ENCODE measurements at places on chromosomes 11 and 22. TPM values are rescaled to one million over a fixed set of nuclear protein-coding genes. Genes with fewer than 3 reads are reported as not detected.
A peak's percentile ranks its signal among the peaks of the same experiment; 100 is the strongest.

TH gene
- not detected for total RNA-seq

MAPK8IP2 gene
- 0.34 TPM for total RNA-seq

TEX12 gene
- not detected for total RNA-seq

CATSPERZ gene
- total RNA-seq: not detected

MGAT3 gene
- not detected for total RNA-seq

PATE2 gene
- not detected for total RNA-seq

WEE1 gene
- total RNA-seq: 35.1 TPM

CDON gene
- 3.6 TPM for total RNA-seq

IL17REL gene
- total RNA-seq: 0.17 TPM

MS4A14 gene
- not detected for total RNA-seq

DEUP1 gene
- total RNA-seq: not detected

NELL1 gene
- not detected for total RNA-seq

ACTN3 gene
- total RNA-seq: 0.14 TPM

CLMP gene
- 0.17 TPM for total RNA-seq

RTN4RL2 gene
- total RNA-seq: 0.14 TPM

CHADL gene
- 1.1 TPM for total RNA-seq

RBM4 gene
- total RNA-seq: 125 TPM

ROM1 gene
- 5.4 TPM for total RNA-seq

NR1H3 gene
- 34.7 TPM for total RNA-seq

CCDC188 gene
- 9.4 TPM for total RNA-seq

PAX6 gene
- not detected for total RNA-seq

GRCh38 chr11:122229481-122230384 lies 113.7 kb upstream of the BLID start:
- peak; percentile 74 for DNase-seq

DNA sequence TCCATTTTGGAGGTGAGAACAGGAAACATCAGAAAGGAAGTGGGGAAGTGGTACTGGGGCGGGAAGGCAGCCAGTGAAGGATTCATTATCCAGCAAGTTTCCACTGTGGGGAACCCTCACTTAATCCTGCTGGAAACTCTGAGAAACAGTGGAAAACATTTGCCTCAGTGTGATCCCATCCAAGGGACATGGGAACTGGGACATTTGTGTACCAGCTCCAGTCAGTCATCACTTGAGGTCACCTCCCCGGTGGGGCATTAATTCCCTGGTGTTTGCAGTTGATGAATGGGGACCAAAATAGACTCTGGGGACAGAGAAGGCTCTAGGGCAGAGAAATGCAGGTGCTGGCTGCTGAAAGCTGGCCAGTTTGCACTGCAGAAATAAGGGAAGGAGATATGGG lies 599.9 kb downstream of the BUD13 start:
- no peak for DNase-seq

GRCh38 chr11:131910523-131911387 lies 540.3 kb downstream of the NTM start:
- DNase-seq: peak; percentile 44

DNA sequence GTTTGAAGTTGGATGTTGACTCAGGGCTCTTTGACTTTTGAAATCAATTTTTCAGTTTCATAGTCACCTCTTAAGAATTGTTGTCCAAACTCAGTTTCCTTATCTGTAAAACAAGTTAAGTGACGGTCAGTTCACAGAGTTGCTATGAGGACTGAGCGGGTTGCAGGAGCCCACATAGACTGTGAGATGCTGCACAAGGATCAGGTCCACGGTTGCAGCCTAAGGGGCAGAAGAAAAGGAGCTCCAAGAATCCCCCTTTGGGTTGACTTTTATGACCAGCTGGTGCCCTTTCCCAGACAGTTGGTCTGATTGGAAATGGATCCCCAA lies 55.5 kb upstream of the TIMP3 start:
- no peak for DNase-seq

DNA sequence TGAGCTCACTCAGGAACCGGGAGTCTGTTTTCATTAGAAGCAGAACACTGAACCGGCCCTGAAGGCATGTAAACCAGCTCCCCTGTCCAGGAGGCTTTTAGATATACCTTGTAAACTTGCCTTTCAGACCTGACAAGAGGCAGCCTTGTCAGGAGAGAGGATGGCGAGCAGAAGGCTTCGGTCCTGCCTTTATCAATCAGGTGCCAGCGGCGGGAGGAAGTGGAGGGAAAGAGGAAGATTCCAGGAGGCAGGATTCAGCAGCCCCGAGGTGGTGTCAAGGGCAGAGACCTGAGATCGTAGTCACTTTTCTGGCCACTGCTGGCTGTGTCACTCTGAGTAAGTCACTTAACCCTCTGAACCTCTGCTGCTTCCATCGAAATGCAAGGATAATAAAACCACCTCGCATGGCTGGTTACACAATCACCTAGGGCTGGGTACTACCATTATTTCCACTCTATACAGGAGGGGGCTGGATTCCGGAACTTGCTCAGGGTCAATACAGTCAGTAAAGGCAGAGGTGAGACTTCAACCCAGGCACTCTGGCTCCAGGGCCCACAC lies 181.0 kb downstream of the CHST1 start:
- no peak for DNase-seq

GRCh38 chr11:72975778-72976521 lies 161.7 kb downstream of the ATG16L2 start:
- no peak for DNase-seq

- DNase-seq: no peak
These were observed 9.2 kb upstream of the P2RY6 start for GRCh38 chr11:73262851-73263495.

GRCh38 chr11:69949327-69949726 lies 128.8 kb upstream of the ANO1 start:
- peak; percentile 77 for DNase-seq

- DNase-seq: peak; percentile 43
These were observed 65.0 kb downstream of the LRP5 start for GRCh38 chr11:68377389-68377795.

GRCh38 chr11:38252620-38253019 lies 1654.6 kb upstream of the RAG2 start:
- no peak for DNase-seq

GRCh38 chr11:20022363-20023081 lies 137.8 kb downstream of the DBX1 start:
- DNase-seq: peak; percentile 78

DNA sequence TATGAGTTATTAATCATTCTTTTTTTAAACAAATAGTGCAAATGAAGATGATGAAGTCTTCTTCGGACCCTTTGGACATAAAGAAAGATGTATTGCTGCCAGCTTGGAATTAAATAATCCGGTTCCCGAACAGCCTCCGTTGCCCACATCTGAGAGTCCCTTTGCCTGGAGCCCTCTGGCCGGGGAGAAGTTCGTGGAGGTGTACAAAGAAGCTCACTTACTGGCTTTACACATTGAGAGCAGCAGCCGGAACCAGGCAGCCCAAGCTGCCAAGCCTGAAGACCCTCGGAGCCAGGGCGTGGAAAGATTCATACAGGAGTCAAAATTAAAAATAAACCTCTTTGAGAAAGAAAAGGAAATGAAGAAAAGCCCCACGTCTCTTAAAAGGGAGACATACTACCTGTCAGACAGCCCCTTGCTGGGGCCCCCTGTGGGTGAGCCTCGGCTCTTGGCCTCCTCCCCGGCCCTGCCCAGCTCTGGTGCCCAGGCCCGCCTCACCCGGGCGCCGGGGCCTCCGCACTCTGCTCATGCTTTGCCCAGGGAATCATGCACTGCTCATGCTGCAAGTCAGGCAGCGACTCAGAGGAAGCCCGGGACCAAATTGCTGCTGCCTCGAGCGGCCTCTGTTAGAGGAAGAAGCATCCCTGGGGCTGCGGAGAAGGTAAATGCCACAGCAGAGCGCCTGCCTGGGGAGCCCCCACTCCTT lies 11.8 kb downstream of the GTSE1 start:
- DNase-seq: no peak

- DNase-seq: no peak
These were observed 18.3 kb upstream of the SLC5A1 start for GRCh38 chr22:32024796-32025195.

DNA sequence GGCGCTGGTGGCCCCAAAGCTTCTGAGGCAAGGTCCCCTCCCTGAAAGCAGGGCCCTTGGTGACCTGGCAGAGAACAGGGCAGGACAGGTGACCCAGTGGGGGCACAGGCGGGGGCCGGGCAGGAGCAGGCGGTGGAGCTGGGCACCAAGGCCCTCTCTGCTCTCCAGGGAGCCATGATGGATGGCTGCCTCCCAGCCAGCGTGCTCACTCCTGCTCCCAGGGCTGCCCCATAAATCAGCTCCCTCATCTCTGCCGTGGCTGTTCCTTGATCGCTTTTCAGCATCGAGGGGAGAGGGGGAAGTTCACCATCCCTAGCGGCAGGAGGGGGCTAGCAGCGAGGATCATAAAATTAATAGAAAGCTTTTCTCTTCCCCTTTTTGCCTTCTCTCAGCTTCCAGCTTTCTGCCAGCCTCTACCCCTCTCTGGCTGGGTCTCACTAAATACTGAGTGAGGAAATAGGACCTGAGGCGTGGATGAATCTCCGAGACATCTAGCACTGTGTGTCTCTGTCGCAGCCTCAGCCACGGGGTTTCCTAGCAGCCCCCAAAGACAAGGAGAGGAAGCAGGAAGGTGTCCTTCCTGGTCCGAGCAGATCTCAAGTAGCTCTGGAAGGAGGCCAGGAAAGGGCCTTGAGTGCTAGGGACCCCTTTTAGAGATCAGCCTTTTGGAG lies 22.2 kb upstream of the ELFN2 start:
- DNase-seq: no peak

DNA sequence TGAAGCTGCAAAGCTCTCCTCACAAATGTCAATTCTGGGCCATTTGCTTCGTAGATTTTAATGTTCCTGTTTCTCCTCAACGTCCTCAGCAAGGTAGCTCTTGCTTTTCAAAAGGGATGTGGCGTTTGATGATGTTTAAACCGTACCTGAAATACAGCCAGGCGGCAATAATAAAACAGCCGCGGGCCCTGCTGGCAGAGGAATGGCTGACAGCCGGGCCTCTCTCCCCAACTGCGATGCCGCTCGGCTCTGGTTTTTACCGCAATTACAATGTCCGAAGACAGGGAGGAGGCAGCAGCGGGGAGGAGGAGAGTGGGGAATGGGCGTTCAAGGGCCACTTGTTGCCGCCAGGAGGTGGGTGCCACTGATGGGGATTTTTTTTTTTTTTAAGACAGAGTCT lies 27.5 kb downstream of the MACROD1 start:
- DNase-seq: no peak

- DNase-seq: no peak
These were observed 7.3 kb downstream of the RASGRP2 start for GRCh38 chr11:64736654-64737053.

GRCh38 chr22:43838571-43839307 lies 23.6 kb downstream of the SULT4A1 start:
- no peak for DNase-seq

GRCh38 chr22:43218786-43219185 lies 31.9 kb upstream of the TTLL12 start:
- no peak for DNase-seq

DNA sequence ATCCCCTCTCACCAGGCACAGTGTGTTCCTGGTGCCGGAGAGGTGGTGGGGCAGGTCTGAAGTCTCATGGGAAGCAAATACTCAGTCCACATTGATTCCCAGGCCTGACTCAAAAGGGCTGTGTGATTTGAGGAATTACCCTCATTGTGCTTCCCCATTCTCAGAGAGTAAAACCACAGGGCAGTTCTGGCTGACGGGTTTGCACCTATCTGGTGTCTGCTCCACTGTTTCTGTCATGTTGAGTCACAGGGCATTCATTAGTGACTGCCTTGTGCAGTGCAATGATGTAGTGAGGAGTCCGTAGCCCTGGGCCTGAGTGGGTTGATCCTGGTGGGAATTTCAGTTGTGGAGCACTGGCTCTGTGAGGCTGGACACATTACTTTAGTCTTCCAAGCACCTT lies 85.2 kb upstream of the ARHGAP20 start:
- no peak for DNase-seq

- no peak for DNase-seq
These were observed 21.9 kb downstream of the TPBGL start for GRCh38 chr11:75262436-75262835.

DNA sequence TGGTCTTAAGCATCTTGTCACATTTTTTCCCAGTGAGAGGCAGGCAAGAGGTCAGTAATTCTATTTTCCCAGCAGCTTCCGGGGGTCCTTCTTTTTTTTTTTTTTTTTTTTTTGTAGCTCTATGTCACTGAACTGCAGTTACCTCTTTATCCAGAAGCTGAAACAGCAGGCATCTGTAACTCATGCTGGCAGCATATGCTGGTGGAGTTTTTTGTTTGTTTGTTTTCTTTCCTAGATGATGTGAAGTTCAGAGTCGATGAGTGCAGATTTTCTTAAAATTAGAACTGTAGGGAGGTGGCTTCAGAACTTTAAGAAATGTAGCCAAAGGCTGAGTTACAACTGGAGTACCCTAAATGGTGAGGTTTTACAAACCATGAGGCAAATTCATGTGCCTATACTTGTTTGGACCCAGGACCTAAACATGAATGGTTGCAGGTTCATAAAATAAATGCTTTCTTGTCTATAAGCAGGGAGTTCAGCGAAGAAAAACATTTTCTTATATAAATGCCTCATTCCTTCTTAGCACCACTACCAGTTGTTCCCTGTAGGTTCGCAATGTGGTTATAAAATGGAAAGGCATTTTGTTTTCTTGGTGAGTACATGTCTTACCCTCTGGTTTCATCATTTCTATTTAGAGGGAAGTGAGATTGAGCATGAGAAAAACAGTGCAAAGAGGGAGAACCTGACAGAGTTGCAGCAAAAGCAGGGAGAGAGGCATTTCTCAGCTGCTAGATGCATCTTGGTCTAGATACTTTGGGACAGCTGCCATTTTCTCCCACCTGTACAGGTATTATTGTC lies 84.0 kb downstream of the TRIM44 start:
- DNase-seq: no peak

DNA sequence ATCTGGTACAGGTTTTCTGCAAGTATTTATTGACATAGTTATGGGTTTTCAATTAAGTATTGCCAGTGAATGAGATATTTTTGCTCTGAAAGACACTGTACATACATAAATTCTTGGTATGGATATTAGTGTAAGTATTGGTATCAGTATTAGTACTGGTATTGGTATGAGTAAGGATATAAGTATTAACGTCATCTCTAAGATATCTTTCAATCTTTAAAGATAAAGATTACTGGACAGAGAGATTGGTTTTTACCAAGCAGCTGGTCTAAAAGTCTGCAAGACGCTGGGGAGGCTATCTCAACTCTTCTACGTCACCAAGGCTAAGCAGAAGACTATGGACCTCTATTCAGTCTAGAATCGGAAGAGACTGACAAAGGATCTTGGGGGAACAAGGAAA lies 234.5 kb downstream of the NXPE2 start:
- DNase-seq: no peak

DNA sequence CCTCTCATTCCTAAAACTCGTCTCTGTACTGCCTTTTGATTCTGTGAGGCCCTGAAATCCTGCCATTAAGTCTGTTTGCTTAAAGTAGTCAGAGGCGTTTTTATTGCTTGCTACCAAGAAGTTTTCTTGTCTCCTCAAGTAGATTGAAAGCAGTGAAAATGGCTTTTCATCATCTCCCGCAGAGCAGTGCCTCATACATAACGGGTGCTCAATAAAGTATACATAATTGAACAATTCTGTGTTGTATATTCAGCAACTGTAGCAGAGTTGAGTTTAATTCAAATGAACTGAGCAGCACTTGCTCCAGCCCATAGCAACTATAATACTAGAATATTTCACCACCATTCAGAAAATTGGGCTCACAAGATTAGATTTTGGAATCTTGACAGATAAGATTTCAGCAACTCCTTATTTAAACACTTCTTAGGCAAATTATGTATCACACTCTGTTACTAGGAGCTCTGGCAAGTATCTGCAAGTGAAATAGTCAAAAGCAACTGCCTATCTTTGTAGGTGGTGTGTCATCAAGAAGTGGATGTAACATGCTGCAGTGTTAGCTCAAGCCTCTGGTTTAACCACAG lies 20.0 kb downstream of the FIBIN start:
- DNase-seq: no peak

Measured in dermis blood vessel endothelial cell (primary cell).